ENCODE measurements at places on chromosomes 16 and 17.

DNA sequence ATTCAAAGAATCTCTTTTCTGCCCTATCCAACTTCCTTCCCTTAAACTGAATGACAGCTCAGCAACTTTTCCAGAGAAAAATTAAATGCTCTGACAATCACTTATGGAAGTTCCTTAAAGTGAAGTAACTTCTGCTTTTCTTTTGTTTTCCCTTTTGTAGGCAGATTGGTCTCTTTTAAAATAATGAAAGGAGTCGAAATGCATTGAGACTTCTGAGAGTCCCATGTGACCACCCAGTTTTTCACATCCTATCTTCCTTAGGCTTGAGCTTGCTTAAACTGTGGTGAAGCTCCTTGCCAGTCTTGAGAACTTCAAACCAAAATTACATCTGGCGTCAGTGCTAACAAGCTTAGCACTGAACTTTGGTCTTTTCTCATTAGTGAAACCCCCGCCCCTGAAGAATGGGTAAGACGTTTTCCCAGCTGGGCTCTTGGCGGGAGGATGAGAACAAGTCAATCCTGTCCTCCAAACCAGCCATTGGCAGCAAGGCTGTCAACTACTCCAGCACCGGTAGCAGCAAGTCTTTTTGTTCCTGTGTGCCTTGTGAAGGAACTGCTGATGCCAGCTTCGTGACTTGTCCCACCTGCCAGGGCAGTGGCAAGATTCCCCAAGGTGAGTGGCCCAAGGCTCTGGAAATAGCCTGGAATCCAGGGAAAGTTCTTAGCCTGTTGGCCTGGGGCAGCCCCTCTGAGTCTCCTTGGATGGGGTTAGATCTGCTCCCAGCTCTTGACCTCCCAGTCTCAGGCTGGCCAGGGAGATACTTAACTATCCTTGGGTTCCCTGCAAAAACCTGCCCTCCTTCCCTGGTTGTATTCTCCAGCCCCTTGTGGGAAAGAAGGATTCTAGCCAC lies 1.2 kb downstream of the TMEM106A start:
- no peak for DNase-seq

DNA sequence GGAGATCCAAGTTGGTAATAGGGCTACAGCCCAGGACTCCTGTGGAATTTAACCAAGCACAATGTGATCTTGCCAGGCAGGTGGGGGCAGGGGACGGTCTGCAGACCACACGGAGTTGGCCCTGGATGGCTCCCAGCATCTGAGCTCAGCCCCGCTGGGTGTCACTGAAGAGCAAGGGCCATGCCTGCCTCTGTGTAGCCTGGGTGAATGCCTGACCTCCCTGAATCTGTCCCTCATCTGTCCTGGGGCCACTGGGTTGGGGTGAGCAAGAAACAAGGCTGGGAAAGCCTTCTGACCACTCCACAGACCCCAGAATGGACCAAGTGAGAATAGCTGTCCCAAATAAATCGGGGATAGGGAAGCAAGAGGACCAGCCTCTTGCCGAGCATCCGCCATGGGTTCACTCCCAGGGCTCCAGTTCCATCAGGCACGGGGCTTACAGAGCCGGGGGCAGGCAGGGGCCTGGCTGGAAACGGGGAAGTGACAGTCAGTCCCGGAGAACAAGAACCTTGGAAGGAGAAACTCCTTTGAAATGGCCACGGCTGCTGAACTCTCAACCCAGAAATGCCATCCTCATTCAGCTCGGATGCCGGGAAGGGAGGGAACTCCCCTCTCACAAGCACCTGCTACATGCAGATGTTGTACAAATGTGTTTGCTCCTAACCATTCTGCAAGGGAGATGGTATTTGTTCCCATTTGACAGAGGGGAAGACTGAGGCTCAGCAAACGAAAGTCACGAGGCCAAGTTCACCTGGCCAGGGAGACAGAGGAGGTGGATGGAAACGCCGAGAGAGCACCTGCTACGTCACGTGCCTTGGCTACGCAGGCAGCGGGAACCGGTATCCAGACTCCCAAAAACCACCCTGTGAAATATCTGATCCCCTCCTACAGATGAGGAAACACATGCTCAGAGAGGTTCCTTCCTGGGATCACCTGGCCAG lies 50.0 kb downstream of the RMI2 start:
- DNase-seq: peak; percentile 59

- DNase-seq: peak; percentile 12
These were observed 4.8 kb upstream of the LPO start for GRCh38 chr17:58233543-58233942.

DNA sequence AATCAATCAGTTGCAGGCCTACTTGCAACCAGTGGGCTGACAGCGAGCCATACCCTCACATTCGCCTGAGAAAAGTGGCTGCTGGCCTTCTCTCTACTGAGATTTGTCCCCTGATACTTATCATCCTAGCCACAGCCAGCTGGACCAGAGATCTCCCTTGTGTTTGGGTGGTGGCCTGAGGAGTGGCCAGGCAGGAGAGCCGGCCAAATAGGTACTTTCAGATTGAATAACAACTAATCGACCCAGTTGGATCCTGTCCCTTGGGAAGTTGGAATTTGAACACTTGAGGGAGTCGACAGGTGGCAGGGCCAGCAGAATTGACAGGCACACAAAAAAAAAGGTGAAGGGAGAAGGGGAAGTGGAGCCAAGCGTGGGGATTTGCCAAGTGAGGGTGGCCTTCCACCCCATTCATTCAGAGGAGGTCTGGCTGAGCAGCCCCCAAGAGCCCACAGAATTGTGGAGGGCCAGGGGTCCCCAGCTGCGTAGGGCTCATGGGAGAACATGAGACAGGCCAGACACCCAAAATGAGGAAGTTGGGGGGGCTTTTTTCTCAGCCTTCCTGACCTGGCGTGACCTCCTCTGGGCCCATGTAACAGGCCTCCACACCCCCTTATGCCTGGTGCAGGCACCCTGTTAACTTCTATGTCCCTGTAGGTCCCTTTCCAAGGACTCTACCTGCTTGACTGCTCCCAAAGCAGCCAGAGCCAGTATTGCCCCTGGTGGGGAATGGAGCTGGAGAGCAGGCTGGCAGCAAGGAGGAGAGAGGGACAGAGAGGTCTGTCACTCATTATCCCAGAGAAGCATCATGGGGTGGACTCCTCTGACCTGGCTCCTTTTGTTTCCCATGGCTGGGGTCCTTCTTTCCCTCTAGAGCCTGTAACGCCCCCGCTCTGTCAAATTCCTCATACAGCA lies 2.9 kb upstream of the RANGRF start:
- DNase-seq: no peak

GRCh38 chr16:57036945-57037344 lies 47.6 kb downstream of the NLRC5 start:
- no peak for DNase-seq

- DNase-seq: no peak
These were observed 44.1 kb downstream of the CRLF3 start for GRCh38 chr17:30780343-30780742.

DNA sequence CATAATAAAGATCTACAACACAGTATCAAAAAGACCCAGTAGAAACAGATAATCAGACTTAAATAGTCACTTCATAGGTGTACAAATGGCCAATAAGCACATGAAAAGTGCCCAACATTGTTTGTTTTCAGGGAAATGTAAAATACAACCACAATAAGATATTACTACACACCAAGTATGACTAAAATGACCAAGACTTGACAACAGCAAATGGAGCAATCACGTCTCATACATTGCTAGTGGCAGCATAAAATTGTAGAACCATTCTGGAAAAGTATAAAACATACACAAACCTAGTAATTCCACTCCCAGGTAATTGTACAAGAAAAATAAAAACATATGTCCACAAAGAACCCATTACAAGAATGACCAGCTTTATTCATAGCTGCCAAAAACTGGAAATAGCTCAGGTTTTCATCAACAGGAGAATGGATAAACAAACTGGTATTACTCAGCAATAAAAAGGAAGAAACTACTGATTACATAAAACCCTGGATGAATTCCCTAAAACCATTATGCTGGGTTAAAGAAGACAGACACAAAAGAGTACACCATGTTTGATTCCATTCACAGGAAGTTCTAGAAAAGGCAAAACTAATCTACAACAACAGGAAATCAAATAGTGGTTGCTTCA lies 85.6 kb downstream of the TTC19 start:
- no peak for DNase-seq

DNA sequence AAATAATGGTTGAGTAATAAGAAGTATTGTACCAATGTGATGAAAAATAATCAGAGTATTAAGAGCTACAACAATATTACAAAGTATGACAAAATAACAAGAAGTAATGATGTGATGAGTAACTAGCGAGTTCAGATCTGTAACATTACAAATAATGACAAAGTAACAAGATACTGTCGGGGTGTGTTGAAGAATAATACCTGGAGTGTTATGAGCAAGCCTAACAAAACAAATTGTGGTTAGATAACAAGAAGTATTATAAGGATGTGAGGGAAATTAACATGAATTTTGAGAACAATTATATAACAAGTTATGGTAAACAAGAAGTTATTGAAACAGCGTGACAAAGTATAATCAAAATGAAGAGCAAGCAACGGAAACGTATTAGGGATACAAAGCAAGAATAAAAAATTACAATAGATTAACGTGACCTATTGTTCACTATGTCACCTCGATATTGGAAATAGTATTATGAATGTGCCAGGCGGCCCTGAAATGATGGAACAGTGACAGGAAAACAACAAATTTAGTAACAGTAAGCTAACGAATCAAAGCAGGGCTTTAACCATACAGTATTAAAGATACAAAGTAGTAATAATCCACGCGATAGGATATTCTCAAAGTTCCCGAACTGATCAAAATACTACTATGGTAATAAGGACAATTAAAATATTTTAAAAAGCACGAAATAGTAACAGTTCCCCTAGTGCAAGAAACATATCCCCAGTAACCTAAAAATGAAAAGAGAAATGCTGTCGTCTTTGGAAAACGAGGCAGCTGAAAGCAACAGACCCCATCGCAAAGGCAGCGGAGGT lies 1.6 kb downstream of the TBX4 start:
- no peak for DNase-seq

DNA sequence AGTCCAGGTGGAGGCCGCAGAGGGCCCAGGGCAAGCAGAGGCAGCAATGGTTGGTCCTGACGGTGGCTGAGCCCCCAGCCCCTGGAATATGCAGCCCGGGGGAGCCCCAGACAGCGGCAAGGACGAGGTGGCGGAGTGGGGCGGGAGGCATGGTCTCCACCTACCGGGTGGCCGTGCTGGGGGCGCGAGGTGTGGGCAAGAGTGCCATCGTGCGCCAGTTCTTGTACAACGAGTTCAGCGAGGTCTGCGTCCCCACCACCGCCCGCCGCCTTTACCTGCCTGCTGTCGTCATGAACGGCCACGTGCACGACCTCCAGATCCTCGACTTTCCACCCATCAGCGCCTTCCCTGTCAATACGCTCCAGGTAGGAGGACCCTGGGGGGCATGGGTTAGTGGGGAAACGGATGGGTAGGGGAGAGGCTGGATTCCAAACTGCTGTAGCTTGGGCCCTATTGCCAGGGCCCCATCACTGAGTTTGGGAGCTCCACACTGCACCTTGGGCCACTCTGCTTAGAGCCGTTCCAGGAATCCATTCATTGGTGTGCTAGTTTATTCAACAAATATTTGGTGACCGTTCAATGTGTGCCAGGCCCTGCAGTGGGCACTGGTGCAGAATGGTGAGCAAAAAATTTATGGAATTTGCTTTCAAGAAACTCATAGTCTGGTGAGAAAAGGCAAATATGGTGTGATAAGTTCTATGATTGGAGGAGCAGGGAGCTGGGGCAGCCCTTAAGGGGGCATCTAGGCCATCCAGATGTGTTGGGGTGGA lies 3.8 kb downstream of the RASL10B start:
- peak; percentile 50 for DNase-seq

All from islet precursor cell (in vitro differentiated cells).